ENCODE measurements at places on chromosomes 6 and 20.

GRCh38 chr20:50215926-50216325 lies 25.3 kb downstream of the CEBPB start:
- no peak for DNase-seq

GRCh38 chr6:40906759-40907158 lies 132.3 kb downstream of the UNC5CL start:
- DNase-seq = no peak

DNA sequence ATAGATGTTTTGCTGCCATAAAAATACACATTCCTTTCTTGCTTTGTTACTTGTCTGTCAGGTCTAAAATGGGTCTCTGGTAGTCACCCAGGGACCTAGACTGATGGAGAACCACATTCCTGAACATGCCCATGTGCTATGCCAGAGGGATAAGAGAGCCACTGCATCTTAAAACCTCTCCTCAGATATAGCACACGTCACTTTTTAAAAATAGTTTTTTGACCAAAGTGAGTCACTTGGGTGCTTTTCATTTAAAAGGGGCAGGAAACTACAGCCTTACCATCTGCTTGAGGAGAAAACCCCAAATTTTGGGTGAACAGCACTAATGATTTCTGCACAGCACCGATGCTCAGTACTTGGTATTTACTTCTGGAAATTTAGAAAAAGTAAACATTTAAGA lies 197.8 kb downstream of the OGFRL1 start:
- no peak for DNase-seq

GRCh38 chr20:20237093-20237959 lies 130.6 kb upstream of the INSM1 start:
- DNase-seq = peak; percentile 45

- peak; percentile 31 for DNase-seq
Measured at GRCh38 chr6:169725125-169726048, 1.1 kb upstream of the PHF10 start.

- DNase-seq = no peak
Measured at GRCh38 chr6:166629628-166630027, 2.6 kb upstream of the RPS6KA2 start.

DNA sequence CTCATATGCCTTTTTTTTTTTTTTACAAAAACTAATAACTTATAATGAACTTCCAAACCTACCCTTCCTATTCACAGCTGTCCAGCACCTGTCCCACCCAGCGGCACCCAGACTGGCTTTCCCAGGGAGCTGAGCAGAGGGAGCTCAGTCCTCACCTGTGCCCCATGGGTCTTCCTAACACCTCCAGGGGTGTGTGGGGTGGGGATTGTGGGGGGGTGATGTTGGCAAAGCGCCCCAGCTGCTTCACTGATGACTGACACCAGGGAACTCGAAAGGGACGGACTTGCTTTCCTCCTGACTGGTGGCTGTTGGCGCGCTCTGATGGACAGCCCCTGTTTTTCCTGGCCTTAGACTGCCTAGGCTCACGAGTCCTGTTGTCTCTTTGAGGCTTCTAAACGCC lies 14.2 kb upstream of the SYNJ2 start:
- DNase-seq = no peak

- DNase-seq = no peak
Measured at GRCh38 chr20:32476684-32477593, 108.2 kb downstream of the NOL4L start.

- DNase-seq = no peak
Measured at GRCh38 chr6:127118298-127119101, at the start of gene RSPO3. TSS of gene RSPO3 (plus strand) at chr6:127118671. CDS start at chr6:127119193, 522 bp downstream.

DNA sequence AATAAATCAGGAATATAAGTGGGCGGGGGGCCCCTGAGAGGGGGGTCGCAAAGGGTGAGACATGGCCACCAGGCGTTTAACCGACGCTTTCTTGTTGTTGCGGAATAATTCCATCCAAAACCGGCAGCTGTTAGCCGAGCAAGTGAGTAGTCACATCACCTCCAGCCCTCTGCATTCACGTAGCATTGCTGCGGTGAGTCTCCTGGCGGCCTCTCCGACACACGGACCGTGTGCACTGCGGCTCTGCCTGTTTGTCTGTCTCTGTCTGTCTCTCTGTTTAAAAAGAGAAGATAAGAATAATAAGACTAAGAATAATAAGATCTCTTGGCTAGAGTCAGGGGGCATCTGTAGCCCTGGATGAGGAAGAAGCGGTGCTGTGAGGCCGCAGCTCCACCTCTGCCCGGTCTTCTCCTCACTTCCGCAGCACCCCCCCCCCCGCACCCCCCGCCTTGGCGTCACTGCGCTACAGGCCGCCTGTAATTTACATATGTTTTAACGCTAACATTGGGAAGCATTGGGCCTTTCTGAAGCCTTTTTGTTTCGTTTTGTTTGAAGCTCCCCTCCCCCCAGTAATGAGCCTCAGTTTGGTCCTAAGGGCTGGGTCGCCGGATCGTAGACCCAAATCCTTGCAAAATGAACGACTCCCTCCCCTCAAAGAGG lies 993 bp downstream of the STX16 start:
- DNase-seq = peak; percentile 45

- peak; percentile 30 for DNase-seq
Measured at GRCh38 chr6:154482858-154483257, 27.6 kb downstream of the CNKSR3 start.

DNA sequence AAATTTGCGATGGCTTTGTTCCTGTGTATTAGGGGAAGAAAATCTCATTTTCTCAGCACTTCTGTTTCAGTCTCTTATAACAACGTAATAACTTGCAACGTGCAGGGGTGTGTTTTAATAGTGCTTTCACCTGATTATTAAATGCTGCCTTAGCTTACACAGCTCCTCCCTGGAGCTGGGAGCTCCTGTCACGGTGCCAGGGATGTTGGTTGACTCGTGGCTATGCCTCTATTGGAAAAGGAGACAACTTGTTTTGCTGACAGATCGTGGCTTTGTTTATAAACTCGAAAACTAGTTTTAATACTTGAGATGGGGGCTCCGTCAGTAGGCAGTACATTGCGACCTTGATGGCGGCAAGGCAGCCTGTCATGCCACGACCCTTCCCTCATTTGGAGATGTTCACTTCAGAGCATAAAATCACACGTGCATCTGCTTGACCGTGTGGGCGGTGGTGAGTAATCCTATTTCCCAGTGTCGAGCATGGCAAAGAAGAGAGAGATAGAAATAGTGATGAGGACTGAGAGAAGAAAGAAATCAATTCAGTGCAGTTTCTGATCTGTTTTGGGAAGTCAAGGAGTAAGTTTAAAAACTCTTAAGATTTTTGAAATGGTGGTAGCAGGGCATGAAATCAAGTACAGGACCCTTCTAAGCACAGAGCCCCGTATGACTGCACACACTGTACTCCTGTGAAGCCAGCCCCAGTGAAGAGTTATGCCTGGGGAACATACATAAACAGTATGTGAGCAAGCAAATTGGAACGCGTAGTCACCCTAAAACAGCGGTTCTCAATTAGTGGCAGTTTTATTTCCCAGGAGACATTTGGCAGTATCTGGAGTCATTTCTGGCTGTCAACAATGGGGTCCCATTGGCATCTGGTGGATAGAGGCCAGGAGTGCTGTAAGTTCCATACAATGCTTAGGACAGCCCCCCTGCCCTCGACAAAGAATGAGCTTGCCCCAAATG lies 147.2 kb downstream of the DOK5 start:
- no peak for DNase-seq

- DNase-seq = no peak
Measured at GRCh38 chr6:124466949-124467348, 495.3 kb upstream of the RNF217 start.

DNA sequence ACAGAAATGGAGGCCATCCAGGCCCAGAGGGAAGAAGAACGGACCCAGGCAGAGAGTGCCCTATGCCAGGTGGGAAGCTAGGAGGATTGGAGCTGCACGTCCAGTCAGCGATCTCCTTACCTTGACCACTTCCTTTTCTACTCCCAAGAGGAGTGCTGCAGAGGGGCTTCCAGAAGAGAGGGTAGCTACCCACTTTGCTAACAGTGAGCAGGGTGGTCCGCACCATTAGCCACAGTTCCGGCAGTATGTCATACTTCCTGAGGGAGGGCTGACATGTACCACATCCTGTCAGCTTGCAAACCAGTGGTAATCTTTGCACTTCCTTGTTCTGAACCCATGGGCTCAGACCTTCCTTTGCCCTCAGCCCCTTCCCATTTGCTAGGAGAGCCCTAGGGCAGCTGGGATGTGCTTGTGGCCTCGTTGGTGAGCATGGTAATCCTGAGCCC lies 35.4 kb downstream of the CEP250 start:
- DNase-seq = no peak

DNA sequence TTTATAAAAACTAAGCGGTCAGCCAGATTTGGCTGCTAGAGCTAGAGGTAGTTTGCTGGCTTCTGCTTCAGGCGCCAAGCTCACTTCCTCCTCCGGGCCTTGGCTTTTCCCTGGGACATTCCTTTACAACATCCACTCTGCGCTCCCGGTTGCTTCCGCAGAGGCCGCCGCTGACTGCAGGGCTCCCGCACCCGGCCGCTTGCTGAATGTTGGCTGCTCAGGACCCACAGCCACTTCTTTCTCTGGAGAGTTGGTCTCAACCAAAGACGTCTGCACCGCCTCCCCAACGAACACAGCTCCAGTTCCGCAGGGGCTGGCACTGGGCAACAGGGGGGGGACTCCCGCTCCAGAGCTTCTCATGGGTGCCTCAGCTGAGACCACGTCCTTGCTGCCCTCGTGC lies 282.8 kb downstream of the TFAP2C start:
- no peak for DNase-seq
